Stomach (tissue), 19 donors: ENCODE measurements at places on chromosomes 2 and 18. TPM values are rescaled to one million over a fixed set of nuclear protein-coding genes. Genes with fewer than 3 reads are reported as not detected.

DNA sequence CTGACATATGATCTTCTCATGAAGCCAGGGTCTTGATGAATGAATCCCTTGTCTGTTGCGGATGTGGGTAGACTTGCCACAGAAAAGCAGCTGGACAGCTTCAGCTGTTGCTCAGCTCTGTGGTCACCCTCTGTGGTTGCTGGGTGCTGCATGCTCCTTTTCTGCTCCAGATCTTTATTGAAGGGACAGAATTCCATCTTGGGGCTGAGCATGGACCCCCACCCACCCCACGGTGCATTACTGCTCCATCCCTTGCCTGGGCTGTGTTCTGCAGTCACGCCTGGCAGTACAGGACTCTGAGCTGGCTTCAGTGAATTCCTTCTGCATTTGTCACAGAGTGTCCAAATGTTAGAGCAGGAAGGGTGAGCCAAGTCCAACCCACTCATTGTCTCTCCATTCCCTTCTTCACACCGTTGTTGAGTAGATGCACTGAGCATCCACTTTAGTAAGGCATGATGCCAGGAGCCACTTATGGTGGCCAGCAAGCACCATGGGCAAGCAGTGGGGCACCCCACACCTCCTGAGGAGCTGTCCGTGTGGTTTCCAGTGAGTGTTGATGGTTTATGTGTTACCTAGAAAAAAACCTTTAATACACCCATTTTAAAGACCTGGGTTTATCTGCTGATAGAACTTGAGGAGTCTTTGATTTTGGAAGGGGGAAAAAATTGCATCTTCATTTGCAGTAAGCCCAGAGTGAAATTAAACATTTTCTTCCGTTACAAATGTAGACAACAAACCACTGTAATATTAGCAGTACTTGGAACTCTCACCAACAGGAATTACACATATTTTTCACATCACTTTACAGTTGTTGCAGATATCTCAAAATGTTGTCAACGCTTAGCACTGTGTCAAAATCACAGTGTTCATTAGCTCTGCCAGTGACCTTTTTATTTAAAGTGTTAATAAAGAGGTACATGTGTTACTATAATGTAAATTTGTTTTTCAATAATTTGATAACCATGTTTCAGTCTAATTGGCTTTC is 14.7 kb upstream of the ITGB6 start:
- peak; percentile 37 for DNase-seq
- no peak overlapping the region for H3K27ac ChIP-seq
- no peaks in the 10 kb centered on the region for H3K4me1 ChIP-seq
- H3K36me3 ChIP-seq: no peaks in the 10 kb centered on the region

GRCh38 chr2:188367164-188367563 is 75.5 kb downstream of the GULP1 start:
- no peaks in the 10 kb centered on the region for H3K27me3 ChIP-seq
- no peaks in the 10 kb centered on the region for H3K36me3 ChIP-seq
- no peak overlapping the region for H3K4me3 ChIP-seq

DNA sequence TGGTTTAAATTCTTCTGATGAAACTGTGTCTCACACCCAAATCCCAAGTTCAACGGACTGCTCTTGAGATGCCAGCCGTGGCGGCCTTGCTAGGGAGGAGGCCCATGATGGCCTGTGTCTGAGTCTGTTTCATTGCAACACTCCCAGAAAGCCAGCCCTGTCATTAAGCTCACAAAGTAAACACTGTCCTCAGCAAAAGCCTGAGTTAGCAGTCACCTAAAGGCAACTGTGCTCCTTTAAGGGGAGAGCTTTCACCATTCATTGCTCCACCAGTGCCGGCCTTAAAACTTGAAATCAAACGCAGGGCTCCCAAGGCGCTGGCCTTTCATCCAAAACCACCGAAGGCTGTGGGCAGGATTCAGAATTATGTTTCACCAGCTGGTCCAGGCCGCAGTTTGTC is 42.5 kb upstream of the PPP1CB start:
- no peaks in the 10 kb centered on the region for H3K36me3 ChIP-seq
- no peaks in the 10 kb centered on the region for H3K27me3 ChIP-seq
- peak; percentile 31 for DNase-seq
- no peak overlapping the region for H3K4me3 ChIP-seq
- peaks cover 23% of the 10 kb centered on the region for H3K4me1 ChIP-seq
- H3K27ac ChIP-seq: peak overlapping the region; percentile 51

DNA sequence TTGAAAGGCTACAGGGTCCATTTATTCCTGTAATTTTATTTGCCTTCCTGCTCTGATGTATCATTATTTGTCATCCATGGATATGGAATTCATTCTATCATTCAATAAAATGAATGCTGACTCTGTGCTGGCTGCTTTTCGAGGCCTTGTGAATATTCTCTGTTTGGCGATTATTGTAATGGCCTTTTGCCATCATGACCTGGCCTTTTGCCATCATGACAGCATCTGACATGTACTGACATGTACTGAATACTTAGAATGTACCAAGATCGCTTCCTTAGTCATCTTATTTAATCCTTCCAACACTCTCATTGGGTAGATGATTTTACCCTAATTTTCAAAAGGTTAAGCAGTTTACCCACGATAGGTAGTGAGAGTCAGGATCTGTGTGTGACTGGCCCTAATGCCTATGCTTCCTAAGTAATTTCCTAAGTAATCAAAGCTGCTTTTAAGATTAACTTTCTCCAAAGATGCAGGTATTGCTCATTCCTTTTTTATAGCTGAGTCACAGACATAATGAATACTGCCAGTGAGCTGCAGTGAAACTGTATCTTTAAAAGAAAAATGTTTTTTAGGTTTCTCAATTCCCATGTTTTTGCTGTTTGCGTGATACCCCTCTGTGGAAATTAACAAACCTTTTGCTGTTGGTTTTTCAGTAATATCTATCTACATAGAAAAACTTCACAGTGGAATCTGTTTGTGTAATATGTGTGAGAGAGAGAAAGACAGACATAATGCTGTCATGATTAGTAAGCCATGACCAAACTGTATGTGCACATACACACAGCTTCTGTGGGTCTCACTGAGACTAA is 127.8 kb downstream of the CERS6 start:
- no peaks in the 10 kb centered on the region for H3K27me3 ChIP-seq
- H3K36me3 ChIP-seq: no peaks in the 10 kb centered on the region
- H3K4me3 ChIP-seq: no peak overlapping the region
- no peak overlapping the region for H3K27ac ChIP-seq

GRCh38 chr2:128736046-128736688 is 417.5 kb upstream of the HS6ST1 start:
- H3K4me3 ChIP-seq: peak overlapping the region; percentile 35
- H3K36me3 ChIP-seq: no peaks in the 10 kb centered on the region
- no peak overlapping the region for H3K27ac ChIP-seq
- H3K4me1 ChIP-seq: peaks cover 27% of the 10 kb centered on the region
- DNase-seq: no peak
- H3K27me3 ChIP-seq: peaks cover 7% of the 10 kb centered on the region

DNA sequence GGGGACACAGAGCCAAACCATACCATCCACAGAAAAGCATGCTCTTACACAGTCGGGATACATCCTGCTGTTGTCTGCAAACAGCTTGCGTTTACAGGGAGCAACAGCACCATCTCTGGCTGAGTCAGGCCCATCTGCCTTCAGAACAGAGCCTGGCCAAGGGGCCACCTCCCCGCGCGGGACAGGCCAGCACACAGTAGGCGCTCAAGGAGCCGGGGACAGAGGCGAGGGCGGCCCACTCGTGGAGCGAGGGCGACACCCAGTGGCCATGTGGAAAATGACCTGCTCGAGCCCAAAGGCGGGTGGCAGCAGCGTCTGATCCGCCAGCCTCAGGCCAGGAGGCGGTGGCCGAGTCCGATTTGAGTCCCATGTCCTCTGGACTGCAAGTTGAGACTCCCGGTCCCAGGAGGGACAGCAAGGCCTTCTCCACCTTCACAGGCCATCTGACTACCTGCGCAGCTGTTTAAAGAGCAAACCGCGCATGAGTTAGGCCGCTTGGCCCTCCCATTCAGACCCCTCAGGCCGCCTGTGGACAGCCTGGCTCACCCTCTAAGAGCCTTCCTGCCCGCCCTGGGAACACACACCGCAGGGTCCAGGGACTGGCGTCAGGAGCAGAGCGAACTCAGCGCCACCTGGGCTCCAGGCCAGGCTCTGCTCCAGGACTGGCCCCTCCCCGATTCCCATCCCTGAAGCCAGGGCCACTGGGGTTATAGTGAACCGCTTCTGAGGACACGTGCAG is 38.3 kb downstream of the TTC32 start:
- no peak overlapping the region for H3K27ac ChIP-seq
- peak overlapping the region; percentile 25 for H3K4me3 ChIP-seq
- peaks cover under 1% of the 10 kb centered on the region for H3K27me3 ChIP-seq
- no peaks in the 10 kb centered on the region for H3K36me3 ChIP-seq
- peaks cover 7% of the 10 kb centered on the region for H3K4me1 ChIP-seq
- peak; percentile 83 for DNase-seq

- H3K27me3 ChIP-seq: no peaks in the 10 kb centered on the region
- H3K4me3 ChIP-seq: no peak overlapping the region
Observed at GRCh38 chr2:170165129-170165528, 12.8 kb upstream of the MYO3B start.

NTSR2 gene
- polyA plus RNA-seq: not detected

LPIN1 gene
- 7.3 TPM for polyA plus RNA-seq

GALNT5 gene
- polyA plus RNA-seq: 1.5 TPM
